Activated T-helper 1 cell treated with anti-CD3 and anti-CD28 coated beads, Interleukin-2, amount 50 U/mL, for 16 hours (primary cell): ENCODE measurements at places on chromosomes 16 and 17.

- no peak for DNase-seq
These were observed 55.3 kb downstream of the NUP88 start for GRCh38 chr17:5364156-5364555.

DNA sequence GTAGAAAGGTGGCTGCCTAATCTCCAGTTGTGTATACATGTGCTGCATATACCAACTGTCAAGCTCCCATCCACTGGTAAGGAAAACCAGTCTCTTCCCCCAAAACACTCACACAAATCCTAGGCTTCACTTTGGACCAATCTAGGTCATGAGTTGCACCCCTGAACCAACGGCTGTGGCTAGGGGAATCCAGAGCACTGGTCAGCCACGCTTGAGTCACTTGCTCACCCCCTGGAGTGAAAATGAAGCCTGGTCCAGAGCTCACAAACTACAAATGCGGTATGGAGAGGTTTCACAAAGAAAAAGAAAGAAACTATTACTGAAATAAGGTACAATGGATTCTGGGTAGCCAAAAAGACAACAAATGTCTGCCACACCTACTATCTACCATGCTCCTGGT is 66.1 kb upstream of the NLK start:
- DNase-seq: no peak

- DNase-seq: no peak
These were observed 19.7 kb downstream of the MOSMO start for GRCh38 chr16:22027633-22028032.

DNA sequence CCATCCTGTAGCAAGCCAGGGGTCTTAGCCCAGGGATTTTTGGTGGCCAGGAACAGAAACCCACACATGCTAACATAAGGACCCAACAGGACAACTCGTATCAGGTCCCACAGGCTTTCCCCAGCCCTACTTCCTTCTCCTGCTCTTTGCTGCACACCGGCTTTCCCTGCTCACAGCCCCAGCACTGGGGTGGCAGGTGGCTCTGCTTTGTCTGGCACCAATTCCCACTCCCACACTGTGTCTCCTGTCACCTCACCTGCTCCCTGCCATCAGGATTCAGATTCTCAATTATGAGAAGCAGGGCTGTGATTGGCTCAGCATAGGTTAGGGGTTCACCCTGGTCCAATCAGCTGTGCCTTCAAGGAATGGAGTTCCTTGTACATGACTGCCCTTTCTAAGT is 94.1 kb downstream of the TMEM132E start:
- DNase-seq: no peak

- no peak for DNase-seq
These were observed 46.0 kb downstream of the CLEC16A start for GRCh38 chr16:10990378-10990777.

GRCh38 chr17:1978396-1978949 is 46.7 kb downstream of the RTN4RL1 start:
- DNase-seq: no peak

DNA sequence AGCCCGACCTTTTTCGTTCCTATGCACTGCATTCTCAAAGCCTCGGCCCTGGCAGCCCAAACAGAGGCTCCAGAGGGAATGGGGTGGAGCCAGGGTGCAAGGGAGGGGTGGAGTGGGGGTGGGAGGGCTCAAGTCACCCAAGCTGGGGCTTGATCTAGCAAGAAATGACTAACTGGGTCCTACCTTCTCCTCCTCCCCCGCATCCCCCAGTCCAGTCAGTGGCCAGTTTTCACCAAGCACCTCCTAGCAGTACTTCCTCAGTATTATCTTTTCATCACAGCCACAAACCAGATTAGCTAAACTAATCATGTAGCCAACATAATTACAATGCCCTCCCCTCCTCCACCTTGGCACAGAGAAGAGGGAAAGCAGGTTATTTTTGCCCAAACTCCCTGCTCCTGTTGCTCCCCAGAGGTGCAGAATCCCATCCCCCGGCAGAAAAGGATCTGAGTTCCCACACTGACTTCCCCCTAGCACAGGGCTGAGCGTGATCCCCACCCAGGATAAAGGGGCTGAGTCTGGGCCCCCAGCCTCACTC is 2.2 kb downstream of the JUP start:
- no peak for DNase-seq

DNA sequence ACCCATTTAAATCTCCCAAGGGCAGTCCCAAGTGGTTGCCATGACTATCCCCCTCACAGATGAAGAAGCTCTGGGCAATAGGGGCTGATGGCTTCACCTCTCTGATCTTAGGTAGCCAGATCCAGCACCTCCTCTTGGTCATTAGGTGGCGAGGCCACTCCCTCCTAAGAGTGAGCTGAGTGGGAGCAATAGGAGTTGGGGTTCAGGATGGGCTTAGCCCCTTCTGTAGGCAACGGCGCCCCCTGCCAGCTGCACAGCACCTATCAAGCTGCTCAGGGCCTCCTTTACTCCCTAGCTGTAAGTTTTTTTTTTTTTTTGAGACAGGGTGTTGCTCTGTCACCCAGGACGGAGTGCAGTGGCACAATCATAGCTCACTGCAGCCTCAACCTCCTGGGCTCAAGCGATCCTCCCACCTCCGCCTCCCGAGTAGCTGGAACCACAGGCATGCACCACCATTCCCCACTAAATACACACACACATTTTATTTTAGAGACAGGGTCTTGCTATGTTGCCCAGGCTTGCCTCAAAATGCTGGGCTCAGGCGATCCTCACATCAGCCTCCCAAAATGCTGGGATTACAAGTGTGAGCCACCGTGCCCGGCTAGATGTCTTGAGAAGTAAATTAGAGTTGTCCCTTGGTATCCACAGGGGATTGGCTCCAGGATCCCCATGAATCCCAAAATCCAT is 3.5 kb upstream of the RRAD start:
- no peak for DNase-seq

DNA sequence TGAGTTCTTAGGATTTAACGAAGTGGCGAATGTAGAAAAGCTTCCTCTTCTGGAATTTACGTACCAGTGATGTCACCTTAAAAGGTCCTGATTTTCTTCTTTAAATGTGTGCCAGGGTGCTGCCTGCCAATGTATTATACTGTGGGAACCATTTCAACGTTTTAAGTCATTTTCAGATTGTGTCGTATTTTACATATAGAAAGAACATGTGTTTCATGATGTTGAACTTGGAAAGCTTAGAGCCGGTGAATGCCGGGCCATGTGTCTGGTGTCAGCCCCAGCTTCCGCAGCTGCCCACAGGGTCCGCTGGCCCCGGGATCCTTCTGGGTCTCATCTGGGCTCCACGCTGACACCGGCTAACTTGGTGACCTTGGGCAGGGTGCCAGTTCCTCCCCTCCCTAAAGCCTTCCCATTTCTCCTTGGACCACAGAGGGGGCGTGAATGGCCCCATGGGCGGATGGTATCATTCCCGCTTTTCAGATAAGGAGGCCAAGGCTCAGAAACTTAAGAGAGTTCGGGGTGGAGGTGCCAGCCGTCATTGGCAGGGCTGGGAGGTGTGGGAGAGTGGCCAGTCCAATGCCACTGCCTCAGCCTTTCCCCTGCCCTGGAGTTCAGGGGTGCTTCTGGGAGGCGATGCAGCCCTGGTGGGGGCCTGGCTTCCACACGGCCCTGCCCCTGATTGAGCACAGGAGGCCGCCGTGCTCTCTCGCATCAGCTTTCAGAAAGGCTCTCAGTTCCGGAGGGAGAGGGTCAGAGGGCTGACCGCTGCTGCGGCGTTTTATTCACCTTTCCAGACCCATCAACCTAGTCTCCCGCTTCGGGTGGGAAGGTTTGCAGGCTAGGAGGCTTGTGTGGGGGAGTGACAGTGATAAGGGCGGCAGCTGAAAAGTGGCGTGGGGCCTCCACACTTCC is 68.8 kb upstream of the CIBAR2 start:
- no peak for DNase-seq

- DNase-seq: no peak
These were observed 54.3 kb downstream of the N4BP1 start for GRCh38 chr16:48555597-48556242.

- no peak for DNase-seq
These were observed 141.7 kb downstream of the MRM1 start for GRCh38 chr17:36743130-36743529.

DNA sequence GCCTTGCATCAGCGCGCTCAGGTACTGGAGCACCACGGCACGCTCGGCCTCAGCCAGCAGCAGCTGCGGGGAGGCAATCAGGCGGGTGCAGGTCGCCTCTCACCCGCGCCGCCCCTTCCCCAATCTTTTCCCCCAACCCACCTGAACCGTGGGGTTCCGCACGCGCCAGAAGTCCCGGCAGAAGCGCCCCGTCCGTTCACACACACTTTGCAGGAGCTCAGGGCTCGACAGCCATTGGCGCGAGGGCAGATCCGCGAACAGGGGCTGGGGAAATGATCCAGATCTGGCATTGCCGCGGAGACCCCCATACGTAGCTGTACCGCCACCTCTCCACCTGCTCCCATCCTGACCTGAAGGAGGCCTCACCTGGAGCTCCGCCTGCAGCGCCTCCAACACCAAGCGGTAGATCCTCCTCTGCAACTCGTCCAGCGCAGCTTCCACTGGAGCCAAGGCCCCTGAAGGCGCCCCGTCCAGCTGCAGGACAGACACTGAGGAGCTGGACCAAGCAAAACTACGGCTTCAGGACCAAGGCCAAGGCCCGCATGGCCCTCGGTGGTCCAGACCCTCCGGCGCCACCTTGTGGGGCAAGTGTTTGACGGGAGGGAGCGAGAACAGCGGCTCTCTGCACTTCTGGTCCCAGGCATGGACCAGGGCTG is 1.4 kb upstream of the MATCAP1 start:
- peak; percentile 73 for DNase-seq

DNA sequence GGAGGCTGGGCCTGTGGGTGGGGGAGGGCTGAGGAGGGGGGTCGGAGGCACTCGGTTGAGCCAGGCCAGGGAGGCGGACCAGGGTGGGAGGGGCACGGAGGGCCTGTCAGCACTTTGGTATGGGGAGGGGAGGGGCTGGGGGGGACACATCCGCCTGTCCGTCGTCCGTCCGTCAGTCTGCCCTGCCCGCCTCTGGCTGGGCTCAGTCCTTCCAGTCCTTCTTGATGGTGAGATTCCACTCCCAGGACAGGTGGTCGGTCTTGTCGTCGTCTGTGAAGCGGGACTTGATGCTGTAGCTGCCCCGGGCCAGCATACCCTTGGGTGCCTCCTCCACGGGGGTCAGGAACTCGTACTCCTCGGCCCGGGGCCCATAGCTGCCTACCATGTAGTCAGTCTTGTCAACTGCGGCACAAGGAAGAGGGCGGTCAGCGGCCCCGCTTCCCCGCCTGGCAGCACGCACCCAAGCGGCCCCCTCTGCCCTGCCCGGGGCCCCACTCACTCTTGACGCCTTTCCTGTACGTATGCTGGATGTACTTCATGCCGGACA is 2.4 kb downstream of the ARHGDIA start:
- no peak for DNase-seq

DNA sequence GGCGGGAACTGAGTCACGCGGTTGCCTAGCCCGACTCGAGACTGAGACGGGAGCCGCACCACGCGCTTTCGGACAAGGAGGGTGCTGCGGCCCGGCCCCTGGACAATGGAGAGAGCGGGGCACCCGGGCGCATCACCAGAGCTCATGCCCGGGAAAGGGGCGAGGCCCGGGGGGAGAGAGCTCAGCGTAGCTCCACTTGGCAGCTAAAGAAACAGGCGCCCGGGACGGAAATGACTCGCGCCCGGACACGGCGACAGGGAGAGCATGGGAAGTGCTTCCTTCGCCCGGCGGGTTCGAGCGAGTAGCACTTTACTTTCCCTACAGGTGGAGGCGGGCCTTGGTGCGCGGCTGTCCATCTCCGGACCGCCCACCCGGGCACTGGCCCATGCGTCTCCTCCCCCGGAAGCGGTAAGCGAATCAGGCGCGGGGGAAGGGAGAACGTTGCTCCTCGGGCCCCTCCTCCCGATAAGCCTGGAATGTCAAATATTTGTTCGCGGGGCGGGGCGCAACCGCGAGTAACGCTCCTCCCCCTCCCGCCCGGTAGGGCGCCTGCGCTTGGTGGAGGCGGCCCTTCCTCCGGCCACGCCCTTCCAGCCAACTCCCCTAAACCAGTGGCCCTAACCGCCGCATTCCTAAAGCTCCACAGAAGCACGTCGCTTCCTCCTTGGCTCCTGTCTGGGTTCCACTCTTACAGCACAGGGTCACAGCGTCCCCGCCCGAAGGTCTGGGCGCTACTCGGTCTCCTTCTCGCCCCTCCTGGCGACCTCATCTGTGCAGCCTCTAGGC is 1.5 kb upstream of the ESRP2 start:
- peak; percentile 78 for DNase-seq

DNA sequence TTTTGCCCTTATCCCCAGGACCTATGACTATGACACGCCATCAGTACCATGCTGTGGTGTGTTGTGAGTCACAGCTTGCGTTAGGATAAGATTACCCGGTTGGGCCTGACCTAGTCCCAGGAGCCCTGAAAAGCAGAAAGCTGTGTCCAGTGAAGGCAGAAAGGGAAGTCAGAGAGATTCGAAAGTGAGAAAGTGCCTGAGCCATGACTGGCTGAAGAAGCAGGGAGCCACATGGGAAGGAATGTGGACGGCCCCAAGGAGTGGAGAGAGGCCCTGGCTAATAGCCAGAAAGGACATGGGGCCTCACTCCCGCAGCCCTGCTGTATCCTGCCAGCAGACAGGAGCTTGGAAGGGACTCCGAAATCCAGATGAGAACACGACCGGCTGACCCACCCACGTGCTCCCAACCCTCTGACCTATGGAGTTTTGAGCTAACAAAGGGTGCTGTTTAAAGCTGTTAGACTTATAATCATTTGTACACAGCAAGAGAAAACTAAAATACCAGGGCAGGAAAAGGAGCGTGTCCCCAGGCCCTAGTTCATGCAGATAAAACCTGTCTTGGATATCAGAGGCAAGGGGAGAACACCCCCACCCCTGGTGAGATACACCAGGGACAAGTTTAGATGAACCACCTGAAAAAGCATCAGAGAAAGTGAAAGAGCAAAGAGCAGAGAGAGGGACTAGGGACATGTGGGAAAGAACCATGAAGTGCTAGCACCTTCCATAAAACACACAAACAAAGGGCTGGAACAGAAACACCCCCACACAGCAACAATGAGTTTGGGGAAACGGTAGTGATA is 115.3 kb downstream of the SLC39A11 start:
- DNase-seq: no peak
